D341Med (cell line): ENCODE measurements at places on chromosomes 5 and 9.

DNA sequence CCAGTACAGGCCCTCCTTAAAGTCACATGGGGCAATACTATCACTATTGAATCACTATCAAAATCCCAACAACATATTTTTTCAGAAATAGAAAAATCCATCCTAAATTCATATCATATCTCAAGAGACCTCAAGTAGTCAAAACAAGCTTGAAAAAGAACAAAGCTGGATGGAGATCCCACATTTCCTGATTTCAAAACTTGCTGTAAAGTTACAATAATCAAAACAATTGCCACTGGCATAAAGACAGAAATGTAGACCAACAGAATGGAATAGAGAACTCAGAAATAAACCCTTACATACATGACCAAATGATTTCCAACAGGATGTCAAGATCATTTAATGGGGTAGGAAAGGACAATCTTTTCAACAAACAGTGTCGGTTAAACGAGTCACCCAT is 41.3 kb upstream of the CDKN2AIPNL start:
- no peak for DNase-seq

DNA sequence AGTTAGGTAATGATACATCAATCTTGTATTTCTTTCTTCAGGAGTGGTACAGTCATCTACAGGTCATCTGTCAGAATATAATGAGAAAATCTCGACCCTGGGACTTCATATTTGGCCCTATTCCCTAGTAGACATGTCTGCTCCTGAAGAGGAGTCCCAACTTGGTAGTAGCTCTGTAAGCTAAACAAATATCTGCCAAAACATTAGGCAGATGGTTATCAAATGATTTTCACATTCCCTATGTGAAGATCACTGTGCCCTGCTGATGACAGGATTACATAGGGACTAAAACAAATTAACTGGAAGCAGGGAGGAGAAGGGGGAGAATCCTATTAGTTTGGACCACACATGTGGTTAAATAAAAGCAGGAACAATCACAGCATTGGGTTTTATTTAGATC is 138.6 kb upstream of the NFIB start:
- DNase-seq = no peak

DNA sequence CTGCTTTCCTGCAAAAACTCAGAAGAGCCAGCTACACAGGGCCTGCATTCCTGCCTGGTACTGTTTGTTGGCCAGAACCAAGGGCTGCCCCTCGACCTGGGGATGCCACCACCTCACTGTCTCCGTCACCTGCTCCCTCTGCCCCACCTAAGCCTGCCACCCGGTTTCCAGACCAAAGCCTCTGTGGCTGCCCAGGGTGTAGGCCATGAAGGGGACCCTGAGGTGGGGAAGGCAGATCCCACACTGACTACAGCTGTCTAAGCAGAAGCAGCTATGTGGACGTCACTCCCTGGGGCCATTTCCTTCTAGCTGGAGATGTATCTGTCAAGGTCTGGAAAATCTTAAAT is 35.8 kb downstream of the RASGEF1C start:
- no peak for DNase-seq

GRCh38 chr9:25691786-25692185 is 13.5 kb upstream of the TUSC1 start:
- DNase-seq = no peak

GRCh38 chr9:133542002-133542401 is 7.5 kb downstream of the ADAMTSL2 start:
- no peak for DNase-seq

DNA sequence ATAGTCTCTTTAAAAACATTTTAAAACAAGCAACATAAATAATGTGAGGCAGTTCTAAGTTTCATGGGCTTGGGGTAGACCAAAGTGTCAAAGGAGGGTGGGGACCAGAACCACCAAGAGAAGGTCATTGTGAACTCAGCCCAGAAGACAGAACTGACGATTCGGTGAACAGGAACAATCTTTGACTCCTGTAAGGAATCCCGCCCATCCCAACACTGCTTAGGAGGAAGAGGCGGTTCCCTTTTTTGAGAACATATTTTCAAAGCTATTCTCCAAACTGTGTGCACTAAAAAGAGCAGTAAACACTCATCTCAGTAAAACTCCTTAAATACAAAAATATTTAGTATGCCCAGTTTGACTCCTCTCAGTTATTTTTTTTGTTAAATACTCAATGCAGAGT is 176.5 kb upstream of the TLE4 start:
- no peak for DNase-seq

- no peak for DNase-seq
Observed at GRCh38 chr5:53180991-53181390, 71.4 kb upstream of the MOCS2 start.

DNA sequence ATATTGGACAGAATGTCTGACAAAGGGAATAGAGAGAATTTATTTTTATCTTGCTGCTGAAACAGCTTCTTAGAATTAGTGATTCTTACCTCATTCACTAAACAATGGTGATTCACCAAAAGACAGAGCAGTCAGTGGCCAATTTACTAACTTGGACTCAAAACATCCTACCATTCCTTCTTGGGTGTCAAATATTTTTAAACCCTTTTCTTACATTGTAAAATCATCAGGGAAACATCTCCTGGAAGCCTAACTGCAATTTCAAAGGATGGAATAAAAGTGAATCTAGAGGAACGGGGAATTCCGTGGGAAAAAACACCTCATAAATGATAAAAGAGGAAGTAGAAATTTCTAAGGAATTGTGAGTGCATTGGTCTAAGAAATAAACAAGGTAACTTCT is 97.7 kb downstream of the LHFPL2 start:
- no peak for DNase-seq

DNA sequence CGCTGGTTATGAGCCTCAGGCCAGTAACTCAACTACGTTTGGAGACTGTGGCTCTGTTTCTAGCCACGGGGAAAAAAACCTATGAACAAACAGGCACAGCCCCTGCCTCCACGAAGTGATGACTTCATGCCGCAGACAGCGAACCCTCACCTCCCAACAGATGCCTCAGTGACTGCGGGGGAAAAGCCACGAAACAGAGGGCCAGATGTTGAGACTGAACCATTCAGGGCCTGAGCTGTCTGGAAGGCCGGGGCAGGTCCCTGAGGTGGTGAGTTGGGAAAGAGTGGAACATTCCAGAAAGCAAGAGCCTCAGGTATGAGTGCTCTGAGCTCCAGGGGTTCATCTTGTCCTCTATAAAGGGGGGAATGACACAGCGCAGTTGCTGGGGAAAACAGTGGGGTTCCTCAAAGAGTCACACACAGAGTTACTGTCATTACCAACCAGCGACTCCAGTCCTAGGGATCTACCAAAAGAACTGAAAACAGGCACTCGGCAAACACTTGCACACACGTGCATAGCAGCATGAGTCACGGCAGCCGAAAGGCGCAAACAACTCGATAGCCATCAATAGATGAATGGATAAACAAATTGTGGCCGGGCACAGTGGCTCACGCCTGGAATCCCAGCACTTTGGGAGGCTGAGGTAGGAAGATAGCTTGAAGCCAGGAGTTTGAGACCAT is 15.3 kb downstream of the PLPP7 start:
- DNase-seq = no peak

DNA sequence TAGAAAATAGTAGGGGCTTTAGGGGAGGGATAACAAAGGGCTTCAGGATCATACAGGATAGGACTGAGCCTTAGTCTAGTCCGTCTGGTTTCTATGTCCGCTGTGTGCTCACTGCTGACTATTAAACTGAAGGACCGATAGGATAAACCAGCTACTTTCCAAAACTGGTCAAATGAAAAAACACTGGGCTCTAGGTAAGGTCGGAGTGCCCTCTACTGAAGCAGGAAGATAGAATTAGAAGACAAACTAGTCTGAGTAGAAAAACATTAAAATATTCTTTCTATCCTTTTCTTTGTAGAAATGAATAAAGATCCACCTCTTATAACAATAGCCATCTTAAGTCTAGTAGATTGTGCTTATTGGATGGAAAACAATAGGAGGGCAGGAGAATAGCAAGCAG is 133.6 kb downstream of the CEMIP2 start:
- DNase-seq = no peak

- DNase-seq = no peak
Observed at GRCh38 chr9:87089929-87090328, 142.6 kb upstream of the GAS1 start.

DNA sequence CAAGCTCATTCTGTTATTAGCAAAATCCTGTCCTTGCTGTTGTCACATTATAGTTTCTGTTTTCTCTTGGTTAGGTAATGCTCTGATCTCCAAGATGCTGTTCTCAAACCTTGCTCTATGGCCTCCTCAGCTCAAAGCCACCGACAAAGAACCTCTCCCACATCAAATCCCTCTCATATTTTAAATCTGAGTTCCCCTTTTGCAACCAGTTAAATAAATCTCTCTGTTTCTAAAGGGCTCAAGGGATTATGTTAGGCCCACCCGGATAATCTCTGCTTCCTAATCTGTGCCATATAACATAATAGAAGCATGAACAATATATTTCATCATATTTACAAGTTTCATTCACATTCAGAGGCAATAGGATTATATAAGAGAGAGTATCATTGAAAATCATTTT is 286.0 kb downstream of the CYLC2 start:
- peak; percentile 52 for DNase-seq

DNA sequence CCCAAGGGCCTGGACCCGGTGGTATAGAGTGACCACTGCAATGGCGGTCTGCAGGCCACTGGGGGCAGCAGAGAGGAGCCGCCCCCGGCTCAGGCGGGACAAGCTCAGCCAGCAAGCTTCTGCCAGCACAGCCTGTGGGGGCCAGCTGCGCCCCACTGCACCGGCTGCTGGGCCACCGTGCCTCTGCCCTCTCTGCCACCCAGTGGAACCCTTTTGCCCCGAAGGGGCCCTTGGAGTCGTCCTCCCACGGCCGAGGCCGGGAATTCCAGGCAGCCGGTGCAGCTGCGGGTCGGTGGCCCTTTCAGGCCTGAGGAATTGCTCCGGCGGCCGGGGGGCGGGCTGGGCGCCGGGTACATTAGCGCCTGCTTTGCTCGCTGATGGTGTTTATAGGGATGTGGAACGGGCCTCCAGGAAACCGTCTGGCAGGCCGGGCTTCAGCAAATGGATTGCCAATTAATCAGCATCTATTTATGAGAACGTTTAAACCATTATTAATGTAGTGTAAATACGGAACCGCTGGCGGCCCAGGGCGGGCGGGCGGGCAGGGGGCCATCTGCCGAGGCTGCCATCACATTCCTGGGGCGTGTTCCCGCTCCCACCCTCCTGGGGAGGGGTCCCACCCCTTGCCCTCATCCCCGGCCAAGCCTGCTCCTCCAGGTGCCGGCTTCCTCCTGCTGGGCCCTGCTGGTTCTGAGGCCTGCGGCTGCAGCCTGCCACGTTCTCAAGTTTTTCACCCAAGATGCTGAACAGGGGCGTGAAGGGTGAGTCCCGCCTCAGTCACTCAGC is 127.4 kb downstream of the BARX1 start:
- DNase-seq = peak; percentile 82

DNA sequence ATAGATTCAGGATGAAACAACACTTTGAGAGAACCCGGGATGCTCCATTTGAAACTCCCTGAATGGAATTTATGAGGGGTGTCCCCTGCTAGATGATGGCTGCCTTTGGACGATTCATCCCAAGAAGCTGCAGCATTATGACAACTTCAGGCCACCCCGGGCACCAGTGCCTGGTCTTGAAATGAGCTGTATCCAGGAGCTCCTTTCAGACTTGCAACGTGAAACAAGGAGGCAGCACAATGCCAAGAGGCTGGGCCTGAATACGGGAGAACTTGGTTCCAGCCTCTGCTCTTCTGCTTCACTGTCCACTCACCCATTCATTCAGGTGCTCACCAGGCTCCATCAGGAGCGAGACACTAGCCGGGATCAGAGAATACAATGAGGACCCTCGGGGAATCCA is 78.3 kb downstream of the STK10 start:
- no peak for DNase-seq

- DNase-seq = peak; percentile 74
Observed at GRCh38 chr9:137156567-137157375, 13.1 kb downstream of the LRRC26 start.

GRCh38 chr5:60535198-60535597 is 164.8 kb downstream of the DEPDC1B start:
- no peak for DNase-seq

- DNase-seq = no peak
Observed at GRCh38 chr9:105062222-105062855, 134.4 kb upstream of the ABCA1 start.

- no peak for DNase-seq
Observed at GRCh38 chr9:31590091-31590490, 794.4 kb upstream of the ACO1 start.

GRCh38 chr5:74122175-74122574 is 496.2 kb downstream of the ARHGEF28 start:
- DNase-seq = no peak

GRCh38 chr5:142053426-142054151 is 40.8 kb upstream of the GNPDA1 start:
- no peak for DNase-seq

DNA sequence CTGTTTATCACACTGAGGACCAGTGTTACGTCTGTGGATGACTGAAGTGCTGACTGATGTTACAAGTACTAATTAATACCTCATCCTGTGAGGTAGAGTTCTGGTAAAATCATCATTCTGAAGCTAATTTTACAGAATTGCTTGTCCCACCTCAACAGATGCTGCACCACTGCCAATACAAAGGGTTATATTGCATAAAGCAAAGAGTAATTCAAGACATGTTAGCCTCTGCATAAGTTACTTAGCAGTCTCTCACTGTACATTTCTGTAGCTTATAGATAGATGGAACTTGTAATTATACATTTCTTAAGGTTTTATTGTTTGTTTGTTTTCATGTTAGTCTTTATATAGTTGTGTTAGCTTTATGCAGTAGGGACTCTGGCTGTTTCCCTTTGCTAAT is 513.6 kb downstream of the ANXA1 start:
- DNase-seq = no peak

- DNase-seq = no peak
Observed at GRCh38 chr9:131483319-131484050, 19.2 kb upstream of the POMT1 start.

- DNase-seq = no peak
Observed at GRCh38 chr5:61256474-61256873, 75.6 kb upstream of the ZSWIM6 start.

GRCh38 chr5:82534986-82535385 is 256.8 kb upstream of the RPS23 start:
- DNase-seq = no peak

DNA sequence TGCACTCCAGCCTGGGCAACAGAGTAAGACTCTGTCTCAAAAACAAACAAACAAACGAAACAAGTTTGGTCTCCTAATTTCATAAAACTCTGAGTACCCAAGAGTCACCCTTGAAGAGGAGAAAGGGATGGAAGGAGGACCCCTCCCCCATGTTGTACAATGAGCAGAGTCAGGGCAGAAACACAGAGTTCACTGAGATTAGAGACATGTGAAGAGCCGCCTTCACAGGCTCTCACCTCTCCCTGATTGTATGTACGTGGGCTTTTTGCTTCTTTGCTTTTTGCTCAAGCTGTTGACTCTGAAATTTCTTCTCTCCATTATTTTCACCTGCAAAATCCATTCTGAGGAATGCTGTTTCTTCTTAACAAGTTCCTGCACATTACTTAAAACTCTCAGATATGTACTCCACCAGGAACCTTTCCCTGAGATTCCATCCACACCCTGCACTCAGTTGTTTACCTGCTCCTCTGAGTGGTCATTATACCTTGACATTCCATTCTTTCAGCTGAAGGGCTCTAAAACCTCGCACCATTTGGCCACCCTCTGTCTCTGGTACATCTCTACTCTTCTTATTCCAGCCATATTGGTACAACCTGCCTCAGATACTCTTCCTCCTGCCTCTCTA is 44.4 kb upstream of the ABCA1 start:
- DNase-seq = no peak

GRCh38 chr9:109411798-109412352 is 86.2 kb downstream of the PTPN3 start:
- peak; percentile 46 for DNase-seq
